NCI-H1694 (cell line): ENCODE measurements at places on chromosomes 7 and 10.

- DNase-seq, result no peak
Observed at GRCh38 chr7:2529161-2530070, 9.8 kb downstream of the LFNG start.

- DNase-seq, result peak; percentile 41
Observed at GRCh38 chr7:144513334-144513733, 109.8 kb upstream of the NOBOX start.

GRCh38 chr7:156947120-156947843 is 2.2 kb upstream of the NOM1 start:
- no peak for DNase-seq

DNA sequence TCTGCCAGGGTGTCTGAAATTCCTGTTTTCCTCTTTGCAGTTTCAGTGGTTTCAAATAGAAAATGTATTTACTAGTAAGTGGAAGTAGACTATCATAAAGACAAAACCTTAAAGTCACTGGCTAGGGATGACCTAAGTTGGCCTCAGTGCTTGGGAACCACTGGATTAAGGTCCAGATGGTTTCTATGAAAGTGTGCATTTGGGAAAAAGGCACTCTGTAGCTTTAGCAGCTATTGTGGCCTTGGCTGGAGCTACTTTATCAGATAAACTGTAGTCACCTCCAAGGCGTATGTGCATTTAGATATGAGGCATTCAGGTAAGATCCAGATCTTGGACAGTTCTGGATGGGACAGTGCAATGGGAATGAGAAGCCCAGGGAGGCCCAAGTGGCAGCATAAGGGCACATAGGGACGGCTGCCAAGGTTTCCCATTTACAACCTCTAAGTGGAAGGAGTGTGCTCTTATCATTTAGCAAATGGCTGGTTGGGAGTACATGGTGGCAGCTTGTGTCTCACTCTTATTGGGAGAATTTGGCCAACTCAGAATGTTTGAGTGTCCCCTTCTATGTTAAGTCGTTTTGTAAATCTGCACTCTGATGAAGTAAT is 185.6 kb downstream of the LRMDA start:
- DNase-seq, result no peak

GRCh38 chr7:9307131-9307530 is 873.7 kb downstream of the NXPH1 start:
- DNase-seq, result no peak

DNA sequence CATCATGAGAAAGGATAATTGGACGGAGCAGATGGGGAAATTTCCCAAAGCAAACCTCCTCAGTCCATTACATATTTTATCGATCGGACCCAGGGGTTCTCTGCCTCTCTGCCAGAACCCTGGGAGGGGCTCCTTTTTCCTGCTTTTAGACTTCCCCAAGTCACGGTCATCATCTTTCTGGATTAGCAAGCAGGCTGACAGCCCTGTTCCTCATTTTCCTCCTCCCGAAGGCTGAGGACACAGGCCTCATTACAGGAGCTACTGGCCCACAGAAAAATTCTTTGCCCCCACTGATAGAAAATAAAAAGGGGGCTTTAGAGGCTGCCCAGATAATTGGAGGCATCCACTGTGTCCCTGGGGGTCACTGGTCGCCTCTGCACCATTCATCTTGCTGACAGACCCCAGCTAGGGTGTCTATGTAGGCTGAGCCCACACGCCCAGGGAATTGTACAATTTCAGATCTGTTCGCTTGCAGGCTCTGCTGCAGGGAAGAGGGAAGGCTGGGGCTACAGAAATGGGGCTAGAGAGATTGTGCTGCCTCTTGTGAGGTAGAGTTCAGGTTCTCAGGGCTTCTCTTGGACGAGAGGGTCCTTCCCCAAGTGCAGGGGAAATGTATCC is 125.7 kb upstream of the SDK1 start:
- DNase-seq, result no peak

- DNase-seq, result no peak
Observed at GRCh38 chr10:60021361-60021760, 115.0 kb upstream of the CCDC6 start.

DNA sequence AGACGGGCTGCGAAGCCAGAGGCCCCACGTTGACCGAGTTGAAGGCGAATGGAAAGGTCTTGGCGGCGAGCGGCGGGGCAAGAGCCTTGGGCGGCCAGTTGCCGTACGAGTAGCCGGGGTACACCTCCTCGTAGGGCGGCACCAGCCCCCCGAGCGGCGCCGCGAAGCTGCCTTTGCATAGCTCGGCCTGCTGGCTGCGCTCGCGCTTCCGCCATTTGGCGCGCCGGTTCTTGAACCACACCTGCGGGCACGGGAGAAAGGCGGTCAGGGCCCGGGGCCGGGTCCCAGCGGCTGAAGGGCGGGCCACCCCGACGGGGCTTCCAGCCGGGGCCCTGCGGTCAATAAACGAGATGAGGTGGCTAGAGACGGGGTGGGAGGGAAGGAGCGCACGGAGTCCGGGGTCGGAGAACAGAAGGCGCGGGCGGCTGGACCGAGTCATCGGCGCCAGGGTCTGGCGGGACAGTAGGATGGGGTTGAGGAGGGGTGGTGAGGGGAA is 4.8 kb downstream of the ELOVL3 start:
- no peak for DNase-seq

DNA sequence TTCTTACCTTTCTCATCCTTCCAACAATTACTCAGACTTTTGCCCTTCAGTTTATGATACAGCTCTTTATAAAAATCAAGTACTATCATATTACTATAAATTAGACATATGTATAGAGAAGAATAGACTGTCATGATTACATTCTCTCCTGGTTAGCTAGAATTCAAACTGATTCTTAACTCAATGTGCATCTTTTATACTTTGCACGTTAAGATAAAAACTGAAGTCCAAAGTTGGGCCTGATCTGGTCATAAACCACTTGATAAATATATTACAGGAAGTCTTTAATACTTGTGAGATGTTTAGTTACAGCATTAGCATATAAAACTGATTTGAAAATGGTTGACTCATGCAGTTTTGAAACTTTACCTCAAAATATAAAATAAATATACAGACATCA is 2.6 kb downstream of the AGR3 start:
- DNase-seq, result no peak

DNA sequence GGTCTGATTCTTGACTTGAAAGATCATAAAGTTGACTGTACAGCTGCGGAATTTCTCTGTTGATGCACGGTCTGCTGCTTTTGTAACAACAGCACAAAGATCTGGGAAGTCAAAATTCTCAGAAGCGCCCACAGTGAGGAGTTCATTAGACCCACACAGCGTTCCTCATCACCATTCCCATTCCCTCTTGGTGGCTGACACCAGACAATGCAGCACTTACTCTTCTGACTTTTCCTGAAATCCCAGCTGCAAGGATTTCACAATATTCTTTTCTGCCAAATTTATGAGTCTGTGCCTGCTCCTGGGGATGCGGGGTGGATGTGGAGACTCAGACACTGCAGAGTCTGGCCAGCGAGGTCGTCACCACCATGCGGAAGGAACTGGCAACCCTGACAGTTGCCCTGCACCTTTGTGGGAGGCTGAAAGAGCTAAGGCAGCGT is 233.9 kb downstream of the FANK1 start:
- DNase-seq, result no peak

GRCh38 chr7:12884033-12884432 is 196.6 kb downstream of the ARL4A start:
- no peak for DNase-seq
